ENCODE measurements at places on chromosomes 6 and 20.

DNA sequence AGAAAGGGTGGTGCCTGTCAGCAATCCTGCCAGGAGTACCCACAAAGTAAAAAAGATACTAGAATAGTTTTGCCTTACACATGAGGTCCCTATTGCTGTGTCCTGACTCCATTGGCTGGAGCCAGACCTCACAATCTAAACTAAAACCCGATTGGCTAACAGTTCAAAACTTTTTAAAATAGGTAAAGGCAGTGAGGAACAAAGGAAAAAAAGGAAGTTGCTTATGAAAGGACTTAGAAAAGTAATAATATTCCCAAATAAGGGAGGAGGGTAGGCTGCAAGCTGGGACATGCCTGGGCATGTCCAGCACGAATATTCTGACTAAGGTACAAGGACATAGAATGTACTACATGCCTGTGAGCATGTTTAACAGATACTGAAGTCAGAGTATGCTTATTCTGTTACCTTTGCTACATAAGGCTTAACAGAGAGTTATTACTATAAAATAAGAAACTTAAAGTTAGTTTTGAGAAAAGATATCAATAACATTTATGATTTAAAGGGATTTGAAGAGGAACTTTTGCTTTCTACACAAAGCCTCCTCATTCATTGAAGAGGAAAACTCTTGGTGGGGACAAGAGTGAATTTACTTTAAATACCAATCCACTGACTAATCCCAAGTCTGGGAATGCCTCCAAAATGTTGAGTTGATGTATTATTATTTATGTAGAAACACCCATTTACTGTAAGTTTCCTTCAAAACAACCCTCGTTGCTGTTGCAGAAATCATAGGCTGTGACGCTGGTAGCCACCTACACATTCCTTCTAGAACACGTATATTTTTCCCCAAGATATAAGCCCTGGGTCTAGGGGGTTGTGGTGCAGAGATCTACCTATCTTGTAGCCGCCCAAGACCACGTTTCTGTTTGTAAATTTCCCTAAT lies 8.2 kb upstream of the MTHFD1L start:
- DNase-seq = no peak
- no peak overlapping the region for H3K4me3 ChIP-seq
- H3K36me3 ChIP-seq = no peaks in the 10 kb centered on the region
- H3K4me1 ChIP-seq = no peaks in the 10 kb centered on the region
- no peaks in the 10 kb centered on the region for H3K27me3 ChIP-seq

GRCh38 chr6:62057300-62057699 lies 228.7 kb downstream of the KHDRBS2 start:
- H3K4me1 ChIP-seq = no peaks in the 10 kb centered on the region
- H3K4me3 ChIP-seq = no peak overlapping the region
- DNase-seq = no peak
- no peaks in the 10 kb centered on the region for H3K36me3 ChIP-seq
- H3K27ac ChIP-seq = no peak overlapping the region
- no peaks in the 10 kb centered on the region for H3K27me3 ChIP-seq

- H3K27me3 ChIP-seq = no peaks in the 10 kb centered on the region
- H3K4me1 ChIP-seq = no peaks in the 10 kb centered on the region
- H3K36me3 ChIP-seq = no peaks in the 10 kb centered on the region
- no peak overlapping the region for H3K27ac ChIP-seq
- H3K4me3 ChIP-seq = no peak overlapping the region
- no peak for DNase-seq
Observed at GRCh38 chr6:52341561-52342260, 20.2 kb upstream of the PAQR8 start.

GRCh38 chr6:169978615-169979161 lies 227.3 kb downstream of the ERMARD start:
- no peaks in the 10 kb centered on the region for H3K27me3 ChIP-seq
- no peak overlapping the region for H3K27ac ChIP-seq
- DNase-seq = no peak
- no peak overlapping the region for H3K4me3 ChIP-seq
- no peaks in the 10 kb centered on the region for H3K4me1 ChIP-seq

GRCh38 chr6:36131511-36132245 lies 1.4 kb downstream of the MAPK13 start:
- peak overlapping the region; percentile 75 for H3K4me3 ChIP-seq
- H3K27me3 ChIP-seq = no peaks in the 10 kb centered on the region

- H3K4me3 ChIP-seq = no peak overlapping the region
- no peak overlapping the region for H3K27ac ChIP-seq
- H3K27me3 ChIP-seq = no peaks in the 10 kb centered on the region
- no peaks in the 10 kb centered on the region for H3K36me3 ChIP-seq
Observed at GRCh38 chr6:103797738-103798137, 1062.0 kb downstream of the HACE1 start.

DNA sequence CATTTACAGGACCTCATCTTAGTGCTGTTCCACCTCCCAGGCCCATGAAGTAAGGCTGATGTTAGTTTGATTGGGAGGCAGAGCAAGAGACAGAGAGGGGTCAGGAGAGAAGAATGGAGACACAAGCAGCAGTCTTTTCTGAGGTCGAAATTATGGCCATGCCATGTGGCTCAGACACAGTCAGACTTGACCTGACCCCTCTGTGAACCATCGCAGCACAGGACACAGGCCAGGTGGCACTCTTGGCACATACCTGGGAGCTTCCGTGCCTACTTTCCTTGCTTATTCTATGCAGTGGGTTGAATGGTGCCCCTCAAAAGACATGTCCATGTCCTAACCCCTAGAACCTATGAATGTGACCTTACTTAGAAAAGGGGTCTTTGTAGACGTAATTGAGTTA lies 254.9 kb downstream of the MAFB start:
- DNase-seq = no peak
- H3K4me3 ChIP-seq = no peak overlapping the region
- no peaks in the 10 kb centered on the region for H3K36me3 ChIP-seq
- no peaks in the 10 kb centered on the region for H3K27me3 ChIP-seq
- no peak overlapping the region for H3K27ac ChIP-seq

DNA sequence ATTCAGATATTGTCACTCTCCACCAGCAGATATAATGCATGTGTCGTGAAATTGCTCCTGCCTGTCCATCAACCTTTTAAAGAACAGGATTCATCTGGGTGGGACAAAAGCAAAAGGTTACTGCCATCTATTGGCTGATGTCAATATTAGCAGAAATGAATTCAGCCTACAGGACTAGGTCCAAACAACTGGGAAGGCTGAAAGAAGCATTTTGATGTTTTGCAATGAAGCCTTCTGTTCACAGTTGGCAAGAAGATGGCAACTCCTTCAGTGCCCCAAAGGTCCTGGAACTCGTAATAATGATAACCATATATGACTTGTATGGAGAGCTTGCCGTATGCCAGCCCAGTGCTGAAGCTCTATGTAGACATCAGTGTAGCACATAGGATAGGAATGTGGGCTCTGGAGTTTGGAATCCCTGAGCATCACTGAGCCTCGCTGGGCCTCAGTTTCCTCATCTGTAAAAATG lies 7.5 kb downstream of the BCAS1 start:
- no peaks in the 10 kb centered on the region for H3K27me3 ChIP-seq
- no peaks in the 10 kb centered on the region for H3K36me3 ChIP-seq

GRCh38 chr6:99736302-99736701 lies 129.7 kb downstream of the PRDM13 start:
- no peak overlapping the region for H3K27ac ChIP-seq
- peaks cover 5% of the 10 kb centered on the region for H3K27me3 ChIP-seq
- no peaks in the 10 kb centered on the region for H3K36me3 ChIP-seq
- DNase-seq = no peak
- no peaks in the 10 kb centered on the region for H3K4me1 ChIP-seq
- no peak overlapping the region for H3K4me3 ChIP-seq

DNA sequence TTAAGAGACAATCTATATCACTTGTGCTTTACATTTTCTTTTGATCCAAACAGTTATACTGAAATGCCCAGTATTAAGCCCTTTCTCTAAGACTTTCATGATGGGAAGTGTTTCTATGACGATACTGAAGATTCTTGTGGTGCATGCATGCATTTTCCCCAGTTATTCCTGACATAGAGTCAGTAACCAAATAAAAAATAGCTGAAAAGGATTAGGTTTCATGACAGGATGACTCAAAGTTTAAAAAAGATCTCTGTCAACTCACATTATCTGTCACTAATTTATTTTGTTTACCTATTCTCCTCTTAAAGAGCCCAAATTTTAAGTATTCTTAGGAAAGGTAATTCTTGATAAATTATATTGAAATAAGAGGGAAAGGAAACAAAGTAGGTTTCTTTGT lies 98.4 kb downstream of the SESN1 start:
- H3K4me3 ChIP-seq = no peak overlapping the region
- H3K27me3 ChIP-seq = no peaks in the 10 kb centered on the region
- no peaks in the 10 kb centered on the region for H3K4me1 ChIP-seq

DNA sequence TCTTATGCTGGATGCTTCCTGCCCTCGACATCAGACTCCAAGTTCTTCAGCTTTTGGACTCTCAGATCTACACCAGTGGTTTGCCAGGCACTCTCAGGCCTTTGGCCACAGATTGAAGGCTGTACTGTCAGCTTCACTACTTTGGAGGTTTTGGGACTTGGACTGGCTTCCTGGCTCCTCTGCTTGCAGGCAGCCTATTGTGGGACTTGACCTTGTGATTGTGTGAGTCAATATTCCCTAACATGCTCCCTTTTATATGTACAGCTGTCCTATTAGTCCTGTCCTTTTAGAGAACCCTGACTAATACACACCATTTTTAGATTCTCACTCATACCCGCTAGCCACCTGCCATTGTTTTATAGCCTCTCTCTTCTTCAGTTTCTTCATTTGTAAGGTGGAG lies 382.1 kb upstream of the TSHZ2 start:
- no peak overlapping the region for H3K27ac ChIP-seq
- DNase-seq = no peak
- no peaks in the 10 kb centered on the region for H3K27me3 ChIP-seq
- no peak overlapping the region for H3K4me3 ChIP-seq
- no peaks in the 10 kb centered on the region for H3K4me1 ChIP-seq

GRCh38 chr6:16766836-16767745 lies 5.8 kb upstream of the ATXN1 start:
- no peak for DNase-seq
- no peak overlapping the region for H3K4me3 ChIP-seq
- H3K27me3 ChIP-seq = no peaks in the 10 kb centered on the region
- no peak overlapping the region for H3K27ac ChIP-seq
- peaks cover 30% of the 10 kb centered on the region for H3K4me1 ChIP-seq

- H3K36me3 ChIP-seq = no peaks in the 10 kb centered on the region
- H3K4me3 ChIP-seq = no peak overlapping the region
- H3K4me1 ChIP-seq = no peaks in the 10 kb centered on the region
- no peaks in the 10 kb centered on the region for H3K27me3 ChIP-seq
Observed at GRCh38 chr6:47239546-47239945, 70.2 kb downstream of the TNFRSF21 start.

DNA sequence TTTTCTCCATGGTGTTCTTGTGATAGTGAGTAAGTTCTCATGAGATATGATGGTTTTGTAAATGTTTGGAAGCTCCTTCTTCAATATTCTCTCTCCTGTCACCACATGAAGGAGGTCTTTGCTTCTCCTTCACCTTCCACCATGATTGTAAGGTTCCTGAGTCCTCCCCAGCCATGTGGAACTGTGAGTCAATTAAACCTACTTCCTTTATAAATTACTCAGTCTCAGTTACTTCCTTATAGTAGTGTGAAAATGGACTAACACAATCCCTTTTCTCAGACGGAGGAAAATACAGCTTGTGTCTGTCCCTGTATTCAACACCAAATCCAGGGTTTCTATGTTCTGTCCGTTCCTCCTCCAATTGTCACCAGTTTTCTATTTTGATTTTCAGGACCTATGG lies 181.0 kb downstream of the ALDH8A1 start:
- H3K4me3 ChIP-seq = no peak overlapping the region
- H3K4me1 ChIP-seq = no peaks in the 10 kb centered on the region
- no peak overlapping the region for H3K27ac ChIP-seq
- H3K27me3 ChIP-seq = no peaks in the 10 kb centered on the region
- no peak for DNase-seq

- no peak overlapping the region for H3K4me3 ChIP-seq
- H3K27me3 ChIP-seq = no peaks in the 10 kb centered on the region
- DNase-seq = no peak
Observed at GRCh38 chr20:36833275-36834020, 42.5 kb upstream of the TLDC2 start.

- H3K27ac ChIP-seq = no peak overlapping the region
- H3K27me3 ChIP-seq = no peaks in the 10 kb centered on the region
- H3K4me3 ChIP-seq = no peak overlapping the region
Observed at GRCh38 chr6:169778646-169779045, 27.2 kb downstream of the ERMARD start.

DNA sequence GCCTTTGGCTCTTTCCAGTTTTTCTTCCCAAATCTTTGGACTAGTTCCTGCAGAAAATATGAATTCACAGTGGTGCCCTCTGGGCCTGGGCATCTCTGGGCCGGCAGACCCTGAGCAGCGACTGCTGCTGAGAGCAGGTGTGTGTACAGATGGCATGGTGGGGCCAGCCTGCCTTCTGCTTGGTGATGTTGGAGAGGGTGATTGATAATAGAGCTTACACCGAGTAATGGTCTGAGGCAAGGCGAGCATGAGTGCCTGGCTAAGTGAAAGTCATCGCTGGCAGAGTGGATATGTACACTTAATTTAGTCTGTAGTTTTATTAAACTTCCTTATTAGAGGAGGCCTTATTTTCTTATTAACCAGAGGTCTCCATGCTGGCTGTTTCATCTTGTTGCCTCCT lies 156.9 kb downstream of the CDKAL1 start:
- no peaks in the 10 kb centered on the region for H3K36me3 ChIP-seq
- no peak overlapping the region for H3K4me3 ChIP-seq
- no peaks in the 10 kb centered on the region for H3K27me3 ChIP-seq
- no peak overlapping the region for H3K27ac ChIP-seq
- peaks cover 7% of the 10 kb centered on the region for H3K4me1 ChIP-seq
- no peak for DNase-seq

- H3K36me3 ChIP-seq = no peaks in the 10 kb centered on the region
- H3K4me1 ChIP-seq = no peaks in the 10 kb centered on the region
- no peak overlapping the region for H3K27ac ChIP-seq
Observed at GRCh38 chr6:136720045-136720770, 72.1 kb downstream of the MAP3K5 start.

DNA sequence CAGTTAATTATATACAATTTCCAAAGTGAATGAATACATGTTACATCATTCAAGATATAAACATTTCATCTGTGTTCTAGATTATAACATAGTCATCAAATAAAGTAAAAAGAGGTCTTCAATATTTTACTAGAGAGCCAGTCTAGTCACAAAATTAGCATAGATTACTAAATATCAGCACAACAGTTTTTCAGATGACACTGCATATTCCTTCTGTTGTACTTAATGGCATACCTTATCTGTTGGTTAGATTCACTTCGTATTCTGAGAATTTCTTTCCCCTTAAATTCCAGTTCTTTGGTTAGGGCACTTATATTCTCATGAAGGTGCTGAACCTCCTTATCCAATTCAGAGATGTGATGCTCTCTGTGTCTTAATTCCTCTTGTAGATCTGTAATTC lies 39.8 kb upstream of the MCM9 start:
- DNase-seq = no peak
- H3K27me3 ChIP-seq = no peaks in the 10 kb centered on the region
- no peak overlapping the region for H3K4me3 ChIP-seq
- H3K27ac ChIP-seq = no peak overlapping the region
- H3K4me1 ChIP-seq = no peaks in the 10 kb centered on the region

Data from effector memory CD4-positive, alpha-beta T cell (primary cell).